Fibroblast of skin of back (primary cell): ENCODE measurements at places on chromosomes 3 and 15.

DNA sequence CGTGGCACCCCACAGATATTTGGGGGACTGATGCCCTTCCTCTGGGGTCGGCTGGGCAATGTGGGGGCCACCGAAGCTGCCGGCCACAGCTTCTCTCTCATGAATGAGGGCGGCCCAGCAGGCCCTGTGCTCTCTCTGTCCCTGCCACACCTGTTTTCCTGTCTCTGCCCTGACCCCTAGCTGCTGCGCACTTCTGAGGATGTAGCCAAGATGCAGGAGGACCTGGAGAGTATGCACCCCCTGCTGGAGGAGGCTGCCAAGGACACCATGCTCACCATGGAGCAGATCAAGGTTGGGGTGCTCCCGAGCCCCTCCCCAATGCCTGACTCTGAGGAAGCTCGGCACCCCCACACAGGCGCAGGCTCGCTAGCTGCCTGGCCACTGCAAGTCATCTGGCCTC, 59.7 kb downstream of the SEMA3G start:
- DNase-seq = peak; percentile 9

GRCh38 chr3:130820976-130821375, 72.9 kb upstream of the ATP2C1 start:
- DNase-seq = peak; percentile 53

- peak; percentile 85 for DNase-seq
Observed at GRCh38 chr3:152385761-152386160, 117.0 kb downstream of the MBNL1 start.

- DNase-seq = no peak
Observed at GRCh38 chr3:74537857-74538256, 76.6 kb downstream of the CNTN3 start.

GRCh38 chr3:157145606-157146322, 14.2 kb downstream of the CCNL1 start:
- DNase-seq = peak; percentile 53

GRCh38 chr15:76235186-76235826, 76.0 kb downstream of the ETFA start:
- peak; percentile 53 for DNase-seq

GRCh38 chr3:4825436-4826236, 153.6 kb upstream of the BHLHE40 start:
- no peak for DNase-seq
